CD4-positive, alpha-beta T cell treated with Interleukin-15 for 4 hours (primary cell): ENCODE measurements at places on chromosomes 6 and 20.
A peak's percentile ranks its signal among the peaks of the same experiment; 100 is the strongest.

- no peak for DNase-seq
Measured at GRCh38 chr6:121491576-121491975, 56.1 kb downstream of the GJA1 start.

GRCh38 chr6:108568551-108569305 lies 8.0 kb downstream of the FOXO3 start:
- DNase-seq, result no peak

DNA sequence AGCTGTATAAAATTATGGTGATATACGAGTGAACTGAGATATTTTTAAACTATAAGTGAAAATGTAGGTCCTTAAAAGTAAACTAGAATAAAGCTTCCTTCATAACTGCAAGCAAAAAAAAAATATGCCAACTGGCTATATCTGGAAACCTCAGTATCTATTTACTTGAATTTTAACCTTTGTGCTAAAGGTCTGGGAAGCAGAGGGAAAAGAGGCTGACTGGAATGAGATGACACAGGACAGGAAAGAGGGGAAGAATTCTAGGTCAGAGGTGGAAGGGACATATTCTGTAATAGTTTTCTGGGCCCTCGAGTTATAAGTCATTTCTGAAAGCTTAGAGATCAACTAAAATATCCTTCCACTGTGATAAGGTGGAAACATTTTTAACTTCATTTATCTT lies 46.8 kb downstream of the AIG1 start:
- DNase-seq, result no peak

DNA sequence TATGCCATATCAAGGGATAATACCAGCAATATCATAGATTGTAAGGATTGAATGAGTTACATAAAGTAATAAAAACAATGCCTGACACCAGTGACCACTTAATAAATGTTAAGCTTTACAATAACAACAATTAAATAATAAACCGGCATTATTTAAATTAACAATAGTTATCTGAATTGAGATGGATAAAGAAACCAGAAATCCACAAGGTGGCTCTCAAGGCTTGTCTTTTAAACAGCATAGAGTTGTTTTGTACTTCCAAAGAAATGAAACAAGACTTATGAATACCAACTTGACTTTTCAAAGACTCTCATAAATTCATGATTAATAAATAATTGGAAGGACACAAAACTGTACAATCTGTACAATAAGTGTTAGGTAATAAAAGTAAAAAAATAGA lies 203.1 kb downstream of the ASCC3 start:
- DNase-seq, result no peak

- DNase-seq, result no peak
Measured at GRCh38 chr6:156154896-156155295, 622.3 kb upstream of the ARID1B start.

- DNase-seq, result no peak
Measured at GRCh38 chr6:124164343-124164742, 360.7 kb downstream of the NKAIN2 start.

GRCh38 chr6:141359953-141360352 lies 772.8 kb upstream of the GJE1 start:
- no peak for DNase-seq

GRCh38 chr20:20932156-20932555 lies 174.0 kb downstream of the LINC00237 start:
- no peak for DNase-seq

DNA sequence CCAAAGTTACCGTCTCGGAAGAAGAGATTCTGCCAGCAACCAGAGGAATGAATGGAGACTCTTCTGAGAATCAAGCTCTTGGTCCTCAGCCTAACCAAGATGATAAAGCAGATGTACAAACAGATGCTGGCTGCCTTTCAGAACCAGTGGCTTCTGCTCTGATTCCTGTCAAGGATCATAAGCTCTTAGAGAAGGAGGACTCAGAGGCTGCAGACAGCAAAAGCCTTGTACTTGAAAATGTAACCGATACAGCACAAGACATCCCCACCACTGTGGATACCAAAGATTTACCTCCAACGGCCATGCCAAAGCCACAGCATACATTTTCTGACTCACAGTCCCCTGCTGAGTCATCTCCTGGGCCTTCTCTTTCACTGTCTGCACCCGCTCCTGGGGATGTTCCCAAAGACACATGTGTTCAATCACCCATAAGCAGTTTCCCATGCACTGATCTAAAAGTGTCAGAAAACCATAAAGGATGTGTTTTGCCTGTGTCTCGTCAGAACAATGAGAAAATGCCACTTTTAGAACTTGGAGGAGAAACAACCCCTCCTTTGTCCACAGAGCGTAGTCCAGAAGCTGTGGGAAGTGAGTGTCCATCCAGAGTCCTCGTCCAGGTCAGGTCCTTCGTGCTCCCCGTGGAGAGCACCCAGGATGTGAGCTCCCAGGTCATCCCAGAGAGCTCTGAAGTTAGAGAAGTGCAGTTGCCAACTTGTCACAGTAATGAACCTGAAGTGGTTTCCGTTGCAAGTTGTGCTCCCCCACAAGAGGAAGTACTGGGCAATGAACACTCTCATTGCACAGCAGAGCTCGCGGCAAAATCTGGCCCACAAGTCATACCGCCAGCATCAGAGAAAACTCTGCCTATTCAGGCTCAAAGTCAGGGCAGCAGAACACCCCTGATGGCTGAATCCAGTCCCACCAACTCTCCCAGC lies 109.6 kb downstream of the RTN4IP1 start:
- peak; percentile 88 for DNase-seq

DNA sequence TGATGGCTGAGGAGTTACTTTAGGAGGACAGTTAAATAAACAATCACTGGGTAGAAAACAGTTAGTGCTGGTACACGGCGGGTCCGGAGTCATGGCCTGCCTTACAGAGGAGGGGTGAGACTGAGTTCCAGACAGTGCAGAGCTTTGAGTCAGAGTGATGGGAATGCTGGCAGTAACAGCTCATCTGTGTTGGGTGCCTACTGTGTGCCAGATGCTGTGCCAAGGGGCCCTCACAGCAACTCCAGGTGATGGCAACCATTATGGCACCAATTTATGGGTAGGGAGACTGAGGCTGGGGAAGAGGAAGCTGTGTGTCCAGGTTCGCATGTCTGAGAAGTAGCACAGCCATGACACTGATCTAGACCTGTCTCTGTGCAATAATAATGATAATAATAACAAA lies 132.6 kb downstream of the CEBPB start:
- DNase-seq, result no peak

- no peak for DNase-seq
Measured at GRCh38 chr6:107418118-107418517, 41.2 kb downstream of the PDSS2 start.

GRCh38 chr20:51678026-51678697 lies 90.0 kb downstream of the ATP9A start:
- no peak for DNase-seq

GRCh38 chr6:28673787-28674671 lies 148.3 kb downstream of the GPX5 start:
- no peak for DNase-seq

GRCh38 chr6:132414322-132414721 lies 13.0 kb upstream of the MOXD1 start:
- no peak for DNase-seq

- DNase-seq, result no peak
Measured at GRCh38 chr20:17108896-17109295, 117.9 kb upstream of the PCSK2 start.

GRCh38 chr6:62998022-62998421 lies 213.2 kb upstream of the FKBP1C start:
- no peak for DNase-seq

- no peak for DNase-seq
Measured at GRCh38 chr20:23096097-23096496, 10.0 kb upstream of the CD93 start.

GRCh38 chr6:15102241-15102640 lies 143.6 kb upstream of the JARID2 start:
- DNase-seq, result no peak

DNA sequence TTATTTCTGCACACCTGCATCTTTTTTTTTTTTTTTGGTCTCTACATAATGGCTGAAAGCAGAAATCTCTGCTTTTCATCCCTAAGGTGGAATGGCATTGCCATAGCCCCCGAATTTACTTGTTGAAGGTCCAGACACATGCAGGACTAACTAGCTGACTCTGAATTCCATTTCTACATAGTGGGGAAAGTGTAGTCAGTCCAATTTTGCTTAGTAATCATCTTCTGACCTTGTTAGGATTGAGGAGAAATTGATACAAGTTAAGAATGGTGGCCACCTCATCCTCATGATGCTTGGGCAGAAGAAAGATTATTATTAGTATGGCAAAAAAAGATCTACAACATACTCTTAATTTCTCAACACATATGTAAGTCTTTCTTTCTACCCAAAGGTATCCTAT lies 16.4 kb upstream of the FAM83B start:
- DNase-seq, result no peak

DNA sequence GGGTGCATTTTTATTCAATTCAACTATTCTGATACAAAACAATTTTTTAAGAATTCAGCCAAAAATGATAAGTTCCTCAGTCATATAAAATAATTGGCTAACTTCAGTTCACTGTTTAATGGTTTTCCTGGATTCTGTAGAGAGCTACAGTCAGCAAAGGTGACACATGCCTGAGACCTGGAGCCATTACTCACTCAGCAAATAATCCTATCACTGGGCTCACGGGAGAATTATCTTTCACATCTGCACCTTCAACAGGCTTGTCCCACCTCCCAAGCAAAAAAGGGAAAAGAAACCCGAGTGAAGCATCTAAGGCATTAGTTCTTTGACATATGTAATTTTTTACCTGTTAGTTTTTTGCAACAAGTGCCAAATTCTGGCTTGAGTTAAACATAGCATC lies 34.9 kb upstream of the FOXA2 start:
- DNase-seq, result no peak

- DNase-seq, result no peak
Measured at GRCh38 chr6:16600026-16600425, 161.2 kb downstream of the ATXN1 start.

- DNase-seq, result no peak
Measured at GRCh38 chr20:59246691-59247400, 53.6 kb upstream of the EDN3 start.

DNA sequence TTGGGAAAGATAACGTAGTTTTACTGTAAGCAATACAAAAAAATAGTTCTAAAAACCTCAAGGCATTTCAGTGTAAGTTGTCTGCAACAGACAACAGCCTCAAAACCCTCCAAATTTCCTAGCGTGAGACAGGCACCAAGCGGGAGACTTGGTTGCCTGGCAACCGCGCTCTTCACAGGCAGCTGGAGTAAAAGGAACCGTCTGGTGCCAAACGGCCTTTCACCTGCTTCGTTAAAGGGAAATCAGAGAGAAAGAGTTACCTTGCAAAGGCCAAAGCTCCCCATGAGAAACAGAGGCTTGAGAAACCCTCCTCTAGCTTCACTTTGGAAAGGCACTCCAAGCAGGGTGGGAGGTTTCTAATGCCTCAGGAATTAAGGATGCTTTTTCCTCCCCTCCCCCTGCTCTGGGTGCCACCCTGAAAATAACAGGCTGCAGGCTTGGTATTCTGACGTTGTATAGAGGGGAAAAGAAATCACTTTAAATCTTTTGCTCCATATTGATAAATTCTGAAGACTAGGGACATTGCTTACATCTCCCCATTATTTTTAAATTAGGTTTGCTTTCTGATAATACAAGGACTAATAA lies 129.7 kb upstream of the UFL1 start:
- DNase-seq, result no peak

DNA sequence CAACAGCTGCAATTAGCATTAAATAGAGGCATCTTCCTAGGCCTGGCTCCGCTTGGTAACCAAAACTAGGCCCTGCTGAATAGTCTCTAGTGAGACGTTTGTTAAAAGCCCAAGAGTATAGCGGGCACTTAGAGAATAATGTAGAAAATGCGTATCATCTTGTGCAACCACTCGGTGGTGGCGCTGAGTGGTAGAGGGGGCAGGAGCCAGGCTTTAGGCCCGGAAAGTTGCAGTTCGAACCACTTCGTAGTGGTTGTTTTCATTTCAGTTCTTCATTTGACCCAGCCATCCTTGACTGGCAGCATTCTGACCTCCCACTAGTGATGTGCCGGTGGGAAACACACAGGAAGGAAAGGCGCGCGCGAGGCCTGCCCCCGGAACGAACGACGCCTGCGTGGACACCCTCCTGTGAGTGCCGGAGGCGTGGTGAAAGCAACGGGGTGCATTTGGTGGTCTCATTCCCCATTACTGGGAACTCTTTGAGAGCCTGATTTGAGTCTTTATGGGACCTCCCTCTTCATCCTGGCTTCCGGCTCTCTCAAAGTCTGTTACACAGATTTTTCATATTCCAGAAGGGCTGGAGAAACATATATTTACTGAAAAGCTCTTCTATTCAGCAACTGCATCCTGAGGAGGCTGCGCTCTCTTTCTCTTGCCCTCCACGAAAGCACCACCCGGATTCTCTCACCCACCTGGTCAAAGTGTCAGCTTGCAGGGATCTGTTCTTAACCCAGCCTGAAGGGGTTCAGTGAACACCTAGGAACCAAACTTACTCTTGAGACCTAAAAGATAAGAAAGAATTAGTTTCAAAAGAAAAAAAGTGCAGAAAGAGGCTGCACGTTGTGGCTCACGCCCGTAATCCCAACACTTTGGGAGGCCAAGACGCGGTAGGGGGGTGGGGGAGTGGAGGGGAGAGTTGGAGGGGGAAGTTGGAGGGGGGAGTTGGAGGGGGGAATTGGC lies 18.2 kb downstream of the GPX5 start:
- DNase-seq, result no peak

GRCh38 chr20:23149623-23150279 lies 63.6 kb upstream of the CD93 start:
- no peak for DNase-seq

DNA sequence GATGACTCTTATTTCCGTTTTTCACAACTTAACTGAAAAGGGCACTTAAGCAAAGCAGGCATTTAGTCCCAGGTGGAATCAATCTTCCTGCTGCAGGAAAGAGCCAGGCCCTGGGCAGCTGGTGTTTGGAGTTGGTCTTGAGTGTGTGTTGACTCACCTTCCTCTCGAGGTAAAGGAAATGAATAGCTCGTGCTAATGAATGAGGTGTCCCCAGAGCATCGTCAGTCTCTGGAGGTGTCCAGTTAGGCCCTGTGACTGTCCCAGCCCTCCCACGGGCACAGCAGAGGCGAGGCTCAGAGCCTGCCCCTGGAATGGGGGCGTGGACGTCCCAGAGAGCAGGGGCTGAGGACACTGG lies 277.7 kb downstream of the NRN1 start:
- DNase-seq, result no peak
